ENCODE measurements at places on chromosomes 3 and 15. TPM values are rescaled to one million over a fixed set of nuclear protein-coding genes. Genes with fewer than 3 reads are reported as not detected.

DNA sequence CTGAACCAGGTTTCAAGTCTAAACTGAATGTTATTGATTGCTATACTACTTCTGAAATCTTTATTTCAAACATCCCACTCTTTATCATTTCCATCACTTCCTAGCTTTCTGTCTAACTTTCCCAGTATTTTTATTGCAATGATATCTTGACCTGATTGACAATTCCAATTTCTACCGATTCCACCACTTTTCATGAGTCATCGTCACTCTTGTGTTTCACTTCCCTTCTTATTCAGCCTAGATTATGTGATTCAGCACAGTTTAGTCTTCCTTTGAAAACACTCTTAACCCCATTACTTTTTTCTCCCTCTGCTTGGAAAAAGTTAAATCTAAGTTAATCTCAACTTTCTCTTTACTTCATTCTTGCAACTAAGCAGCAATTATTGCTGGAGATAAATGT lies 62.6 kb downstream of the SLC7A14 start:
- no peak for DNase-seq
- no peak overlapping the region for H3K4me3 ChIP-seq
- H3K4me1 ChIP-seq = no peaks in the 10 kb centered on the region
- no peaks in the 10 kb centered on the region for H3K36me3 ChIP-seq

- H3K36me3 ChIP-seq = no peaks in the 10 kb centered on the region
- H3K4me3 ChIP-seq = no peak overlapping the region
- no peaks in the 10 kb centered on the region for H3K27me3 ChIP-seq
- no peaks in the 10 kb centered on the region for H3K4me1 ChIP-seq
- DNase-seq = no peak
These were observed 50.8 kb upstream of the SYN2 start for GRCh38 chr3:11953350-11953749.

- peaks cover 4% of the 10 kb centered on the region for H3K4me1 ChIP-seq
- H3K4me3 ChIP-seq = no peak overlapping the region
- peak overlapping the region; percentile 93 for H3K27ac ChIP-seq
- H3K36me3 ChIP-seq = no peaks in the 10 kb centered on the region
These were observed 4.1 kb downstream of the LOXL1 start for GRCh38 chr15:73930371-73930770.

GRCh38 chr3:156404217-156404616 lies 150.7 kb downstream of the SSR3 start:
- H3K36me3 ChIP-seq = no peaks in the 10 kb centered on the region
- no peak overlapping the region for H3K4me3 ChIP-seq
- no peak overlapping the region for H3K27ac ChIP-seq
- no peak for DNase-seq
- H3K4me1 ChIP-seq = no peaks in the 10 kb centered on the region

GRCh38 chr3:63450634-63451363 lies 172.7 kb downstream of the SYNPR start:
- DNase-seq = no peak
- no peak overlapping the region for H3K27ac ChIP-seq
- no peaks in the 10 kb centered on the region for H3K27me3 ChIP-seq
- H3K36me3 ChIP-seq = no peaks in the 10 kb centered on the region
- H3K4me1 ChIP-seq = no peaks in the 10 kb centered on the region
- no peak overlapping the region for H3K4me3 ChIP-seq

DNA sequence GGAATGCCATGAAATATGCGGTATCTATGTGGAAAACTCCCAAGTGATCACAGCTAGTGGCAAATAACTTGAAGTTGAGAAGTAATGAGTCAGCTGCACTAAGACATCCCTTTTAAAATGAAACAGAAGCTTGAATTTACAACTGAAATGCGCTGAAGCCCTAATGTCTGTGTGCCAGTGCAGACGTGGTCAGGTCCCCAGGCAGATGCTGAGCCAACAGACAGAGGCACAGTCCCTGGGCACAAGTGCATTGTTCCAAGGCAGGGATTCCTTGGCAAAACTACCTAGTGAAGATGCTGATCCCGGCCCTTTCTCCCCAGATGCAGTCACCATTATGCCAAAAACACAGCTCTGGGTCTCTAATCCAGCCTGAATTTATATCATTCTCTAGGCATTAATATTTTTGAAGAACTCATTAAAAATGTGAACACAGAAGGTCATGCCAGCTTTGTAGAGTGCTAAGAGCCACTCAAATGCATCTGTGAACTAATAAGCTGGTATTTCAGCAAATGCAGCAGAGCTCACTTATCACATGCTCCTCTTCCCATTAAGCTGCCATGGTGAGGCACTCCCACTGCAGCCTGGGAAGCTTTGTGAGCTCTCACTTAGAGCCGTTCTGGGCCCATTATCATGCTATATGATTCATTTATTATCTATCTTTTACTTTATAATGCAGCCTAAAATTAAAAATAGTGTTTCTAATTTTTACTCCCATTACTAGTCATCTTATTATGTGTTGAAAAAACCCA lies 200.1 kb downstream of the GABRB3 start:
- DNase-seq = no peak
- H3K4me3 ChIP-seq = no peak overlapping the region
- no peaks in the 10 kb centered on the region for H3K36me3 ChIP-seq
- H3K27ac ChIP-seq = no peak overlapping the region

GRCh38 chr3:42590989-42591756 lies 513 bp downstream of the SS18L2 start:
- no peaks in the 10 kb centered on the region for H3K27me3 ChIP-seq
- peaks cover 33% of the 10 kb centered on the region for H3K36me3 ChIP-seq
- peak overlapping the region; percentile 86 for H3K27ac ChIP-seq
- H3K4me1 ChIP-seq = peaks cover 9% of the 10 kb centered on the region

Gene CD96
- polyA plus RNA-seq = 0.26 TPM

Gene NCEH1
- polyA plus RNA-seq = 24.3 TPM

Gene AMT
- 3.5 TPM for polyA plus RNA-seq
